Spinal cord (tissue), 10 donors: ENCODE measurements at places on chromosomes 1 and 21. TPM values are rescaled to one million over a fixed set of nuclear protein-coding genes. Genes with fewer than 3 reads are reported as not detected.

TTLL10 gene
- total RNA-seq, result 2.1 TPM

LAMTOR5 gene
- total RNA-seq, result 39.6 TPM

SLC37A1 gene
- 16.6 TPM for total RNA-seq

EFNA1 gene
- total RNA-seq, result 27.8 TPM

TRAF3IP3 gene
- total RNA-seq, result 1.1 TPM

MIXL1 gene
- total RNA-seq, result 0.22 TPM

- DNase-seq, result no peak
These were observed 64.8 kb downstream of the PLXNA2 start for GRCh38 chr1:208179263-208179816.

DNA sequence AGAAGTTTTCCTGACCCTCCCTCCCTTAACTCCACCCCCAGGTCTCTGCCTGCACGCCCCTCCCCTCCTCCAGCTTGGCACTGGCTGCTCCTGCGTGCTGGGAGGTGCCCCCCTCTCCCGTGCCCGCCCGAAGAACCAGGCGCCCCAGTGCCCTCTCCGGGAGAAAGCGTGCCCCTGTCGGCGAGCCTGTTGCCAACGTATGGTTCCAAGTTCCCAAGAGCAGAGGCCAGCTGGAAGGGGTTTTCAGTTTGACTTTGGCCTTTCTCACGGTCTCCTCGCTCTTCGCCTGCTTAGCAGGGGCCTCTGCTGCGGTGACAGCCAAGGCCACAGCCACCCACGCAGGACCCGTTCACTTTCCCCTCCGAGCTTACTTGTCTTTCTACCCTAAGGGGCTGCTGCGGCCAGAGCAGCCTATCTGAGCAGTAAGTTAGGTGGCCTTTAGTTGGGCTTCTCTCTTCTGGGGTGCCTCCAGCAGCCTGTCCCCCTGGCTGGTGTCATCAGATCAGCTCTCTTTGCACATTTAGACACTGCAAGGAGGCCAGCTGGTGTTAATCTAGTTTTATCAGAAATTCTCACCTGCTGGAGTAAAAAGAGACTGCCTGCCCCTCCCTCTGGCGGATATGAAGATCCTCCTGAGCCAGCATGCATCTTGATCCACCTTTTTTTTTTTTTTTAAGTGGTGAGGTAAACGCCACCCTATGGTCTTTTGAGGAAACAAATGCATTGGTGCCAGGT is 1.5 kb downstream of the STUM start:
- DNase-seq, result no peak

GRCh38 chr1:109385417-109385816 is 12.3 kb downstream of the SORT1 start:
- peak; percentile 75 for DNase-seq

GRCh38 chr1:224116131-224116530 is 2.2 kb downstream of the FBXO28 start:
- no peak for DNase-seq

- DNase-seq, result no peak
These were observed 18.2 kb downstream of the SLC27A3 start for GRCh38 chr1:153793261-153793972.

- DNase-seq, result no peak
These were observed 37.0 kb upstream of the ADGRL4 start for GRCh38 chr1:79043506-79043905.

- DNase-seq, result no peak
These were observed 25.7 kb upstream of the LDLRAP1 start for GRCh38 chr1:25517476-25518394.

DNA sequence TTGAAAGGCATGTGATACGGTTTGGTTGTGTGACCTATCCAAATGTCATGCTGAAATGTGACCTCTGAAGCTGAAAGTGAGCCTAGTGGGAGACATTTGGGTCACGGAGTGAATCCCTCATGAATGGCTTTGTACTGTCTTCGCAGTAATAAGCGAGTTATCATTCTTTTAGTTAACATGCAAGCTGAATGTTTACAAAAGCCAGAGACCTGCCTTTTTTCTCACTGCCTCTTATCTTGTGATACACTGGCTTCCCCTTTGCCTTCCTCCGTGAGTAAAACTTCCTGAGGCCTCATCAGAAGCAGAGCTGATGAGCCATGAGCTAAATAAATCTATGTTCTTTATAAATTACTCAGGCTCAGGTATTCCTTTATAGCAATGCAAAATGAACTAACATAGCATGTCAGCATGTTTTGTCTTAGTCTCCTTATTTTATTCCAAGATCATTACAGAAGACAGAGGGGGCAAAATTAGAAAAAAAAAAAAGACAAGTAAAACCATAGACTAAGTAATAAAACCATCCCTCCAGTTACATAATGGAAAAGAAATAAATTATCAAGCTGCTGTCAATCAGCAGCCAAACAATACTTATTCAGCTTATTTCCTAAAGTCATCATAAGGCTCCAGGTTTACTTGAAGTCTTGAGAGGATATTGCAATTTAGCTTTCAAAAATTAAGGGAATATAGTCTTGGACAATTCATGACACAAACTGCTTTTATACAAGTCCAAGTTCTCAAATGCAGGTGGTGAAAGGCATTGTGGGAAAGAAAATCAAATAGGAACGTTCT is 12.1 kb downstream of the RGS18 start:
- DNase-seq, result no peak

GRCh38 chr1:112927462-112927990 is 28.5 kb downstream of the SLC16A1 start:
- DNase-seq, result no peak

DNA sequence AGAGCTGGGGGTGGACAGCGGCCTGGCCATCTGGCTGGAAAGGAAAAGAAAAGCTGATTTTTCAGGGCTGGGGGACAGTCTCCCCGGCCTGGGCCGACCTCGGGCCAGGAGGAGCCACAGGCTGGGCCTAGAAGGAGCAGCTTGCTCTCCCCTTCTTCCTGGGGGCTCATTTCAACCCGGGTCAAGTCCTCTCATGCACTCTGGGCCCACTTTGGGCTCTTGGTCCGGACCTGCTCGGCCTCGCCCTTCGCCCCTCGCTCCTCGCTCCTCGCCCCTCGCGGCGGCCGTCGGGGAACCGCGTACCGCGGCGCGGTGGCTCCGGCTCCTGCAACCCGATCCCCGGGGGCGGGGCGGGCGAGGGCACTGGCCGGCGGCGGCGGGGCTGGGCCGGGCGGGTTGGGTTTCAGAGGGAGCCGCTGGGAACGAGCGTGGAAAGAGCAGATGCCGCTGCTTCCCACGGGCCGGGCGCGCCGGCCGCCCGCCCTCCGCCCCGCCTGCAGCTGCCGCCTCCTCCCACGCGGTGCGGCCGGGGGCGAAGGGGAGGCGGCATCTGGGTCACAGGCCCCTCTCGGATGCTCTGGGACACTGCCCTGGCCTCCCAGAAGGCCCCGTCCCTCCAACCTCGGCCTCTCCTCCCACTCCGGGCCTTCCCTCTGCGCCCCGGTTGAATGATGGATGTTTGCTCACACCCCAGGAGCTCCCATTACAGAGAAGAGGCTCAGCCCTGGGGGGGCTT is 6.6 kb downstream of the HEYL start:
- no peak for DNase-seq

- no peak for DNase-seq
These were observed 1.4 kb upstream of the CELF3 start for GRCh38 chr1:151718011-151718431.

DNA sequence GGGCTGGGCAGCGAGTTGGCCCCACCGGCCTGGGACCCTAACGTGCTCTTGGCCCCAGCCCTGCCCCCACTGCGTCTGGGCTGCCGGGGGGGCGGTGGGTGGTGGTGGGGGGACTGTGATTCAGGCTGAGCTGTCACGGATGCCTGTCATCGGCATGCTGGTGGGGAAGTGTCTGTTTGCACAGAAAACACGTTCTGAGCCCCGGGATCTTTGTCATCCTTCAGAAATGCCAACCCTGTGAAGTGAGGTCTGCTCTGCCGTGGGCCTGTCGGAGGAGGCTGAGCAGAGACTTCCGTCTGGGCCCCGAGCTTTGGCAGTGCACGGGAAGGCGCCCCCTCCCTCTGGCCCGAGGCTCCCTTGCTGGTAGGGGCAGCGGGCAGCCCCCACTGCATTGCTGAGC is 24.3 kb upstream of the PLCH2 start:
- no peak for DNase-seq

DNA sequence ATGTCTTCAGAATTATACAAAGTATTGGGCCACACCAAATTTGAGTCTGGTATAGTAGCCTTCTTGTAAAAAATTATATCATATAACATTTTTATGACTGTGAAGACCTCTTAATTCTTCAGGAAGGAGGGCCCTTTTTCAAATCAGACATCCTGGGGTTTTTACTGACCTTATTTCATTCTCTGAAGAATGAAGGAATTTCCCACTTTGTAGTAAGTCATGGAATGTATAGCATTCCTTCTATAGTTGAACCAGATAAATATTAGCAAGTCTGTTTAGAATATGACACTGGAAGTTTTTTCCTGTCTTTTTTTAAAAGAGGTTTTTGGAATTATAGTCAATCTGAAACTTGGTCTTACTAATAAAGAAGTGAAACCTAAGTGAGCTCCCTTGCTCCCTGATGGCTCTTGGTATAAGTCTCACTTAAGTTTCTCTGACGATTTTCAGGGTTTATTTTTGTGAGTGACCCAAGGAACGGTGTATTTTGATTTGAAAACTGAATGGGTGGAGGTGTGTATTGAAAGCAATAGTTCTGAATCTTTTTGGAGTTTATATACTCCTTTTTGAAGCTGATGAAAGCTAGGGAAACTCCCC is 23.7 kb downstream of the SNX27 start:
- no peak for DNase-seq

DNA sequence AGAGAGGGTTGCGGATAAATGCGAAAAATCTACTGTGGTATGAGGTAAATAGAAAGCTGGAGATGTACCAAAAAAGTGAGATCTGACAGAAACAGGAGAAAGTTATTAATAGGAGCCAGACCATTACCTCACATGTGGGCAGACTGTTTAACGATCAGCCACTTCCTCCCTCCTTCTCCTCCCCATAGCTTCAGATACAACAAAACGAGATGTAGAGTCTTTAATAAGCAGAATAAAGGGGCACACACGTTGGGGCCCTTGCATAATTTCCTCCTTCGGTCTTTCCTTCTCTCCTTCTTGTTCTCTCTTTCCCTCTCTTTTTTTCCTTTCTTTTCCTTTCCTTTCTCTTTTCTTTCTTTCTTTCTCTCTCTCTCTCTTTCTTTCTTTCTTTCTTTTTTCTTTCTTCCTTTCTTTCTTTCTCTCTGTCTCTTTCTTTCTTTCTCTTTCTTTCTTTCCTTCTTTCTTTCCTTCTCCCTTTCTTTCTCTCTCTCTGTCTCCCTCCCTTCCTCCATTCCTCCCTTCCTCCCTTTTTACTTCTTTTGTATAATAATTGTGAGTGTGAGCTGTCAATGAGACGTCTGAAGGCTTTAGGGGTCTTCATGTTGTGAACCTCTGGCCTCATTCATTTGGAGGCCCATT is 242.1 kb downstream of the GRIK1 start:
- DNase-seq, result no peak

DNA sequence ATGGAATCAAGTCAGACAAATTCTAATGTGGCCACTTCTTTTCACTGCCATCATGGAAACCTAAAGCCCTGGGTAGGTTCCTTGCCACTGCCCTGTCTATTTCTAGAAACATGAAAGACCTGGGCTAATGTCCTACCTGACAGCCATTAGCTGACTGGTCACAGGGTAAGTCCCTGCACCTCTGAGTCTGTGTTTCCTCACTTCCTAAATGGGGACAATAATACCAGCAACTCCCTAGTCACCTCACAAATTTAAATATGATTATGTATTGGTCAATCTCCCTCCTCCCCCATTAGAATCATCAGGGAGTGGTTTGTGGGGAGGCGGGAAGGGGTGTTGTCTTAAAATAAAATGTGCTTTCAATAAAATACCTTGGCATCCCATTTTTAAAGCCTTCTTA is 2.2 kb downstream of the CREG1 start:
- DNase-seq, result no peak

- DNase-seq, result no peak
These were observed 4.9 kb upstream of the LAD1 start for GRCh38 chr1:201404055-201404454.

DNA sequence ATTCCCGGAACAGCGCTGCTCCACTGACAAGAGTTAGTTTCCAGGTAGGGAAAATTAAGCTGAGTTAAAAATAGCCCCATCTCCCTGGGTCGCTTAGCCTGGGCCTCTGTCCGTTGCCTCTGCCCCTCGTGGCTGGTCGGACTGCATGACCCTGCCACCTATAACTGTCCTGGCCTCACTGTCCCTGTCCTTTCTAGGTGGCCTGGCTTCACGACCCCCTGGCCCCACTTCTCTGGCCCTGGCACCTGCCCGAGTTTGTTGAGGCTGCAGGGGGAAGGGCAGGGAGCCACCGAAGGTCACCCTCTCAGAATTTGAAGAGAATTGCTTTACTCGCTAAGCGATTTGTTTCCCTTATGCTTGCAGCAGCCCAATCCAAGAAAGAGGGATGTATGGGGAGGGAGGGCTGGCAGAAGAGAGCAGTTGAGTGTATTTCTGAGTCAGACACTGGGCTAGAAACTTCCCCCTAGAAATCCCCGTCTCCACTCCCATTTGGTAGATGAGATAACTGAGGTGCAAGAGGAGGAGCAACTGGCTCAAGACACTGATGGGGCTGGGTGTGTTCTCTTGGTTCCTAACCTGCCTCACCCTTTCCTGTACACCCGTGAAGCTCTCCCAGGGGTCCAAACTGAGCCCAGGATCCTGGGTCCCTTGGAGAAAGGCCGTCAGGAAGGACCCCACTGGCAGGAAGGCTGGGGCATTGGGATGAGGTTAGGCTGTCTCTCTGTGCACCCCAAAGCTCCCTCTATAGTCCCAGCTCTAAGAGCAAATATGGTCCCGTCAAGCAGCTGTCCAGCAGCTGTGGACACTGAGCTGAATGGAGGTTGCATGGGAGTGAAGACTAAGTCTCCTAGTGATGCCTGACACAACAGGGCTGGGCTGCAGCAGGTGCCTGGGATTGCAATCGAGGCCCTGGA is 2.9 kb upstream of the EDN2 start:
- DNase-seq, result no peak
